T1000 (cell line): ENCODE measurements at places on chromosomes 7 and 10.

DNA sequence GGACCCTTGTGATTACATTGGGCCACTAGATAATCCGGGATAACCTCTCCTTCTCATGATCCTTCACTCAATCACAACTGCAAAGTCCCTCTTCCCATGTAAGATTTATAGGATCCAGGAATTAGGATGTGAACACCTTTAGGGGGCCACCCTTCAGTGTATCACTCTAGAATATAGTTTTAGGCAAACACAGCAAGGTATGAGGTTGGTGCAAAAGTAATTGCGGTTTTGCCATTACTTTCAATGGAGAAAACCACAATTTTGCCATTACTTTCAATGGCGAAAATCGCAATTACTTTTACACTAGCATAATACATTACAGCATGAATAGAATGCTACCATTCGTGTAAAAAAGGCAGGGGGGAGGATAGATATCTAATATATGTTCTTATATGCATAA, 104.0 kb downstream of the BAMBI start:
- no peak for DNase-seq

GRCh38 chr10:76051007-76051936, 619.8 kb downstream of the LRMDA start:
- DNase-seq = no peak

DNA sequence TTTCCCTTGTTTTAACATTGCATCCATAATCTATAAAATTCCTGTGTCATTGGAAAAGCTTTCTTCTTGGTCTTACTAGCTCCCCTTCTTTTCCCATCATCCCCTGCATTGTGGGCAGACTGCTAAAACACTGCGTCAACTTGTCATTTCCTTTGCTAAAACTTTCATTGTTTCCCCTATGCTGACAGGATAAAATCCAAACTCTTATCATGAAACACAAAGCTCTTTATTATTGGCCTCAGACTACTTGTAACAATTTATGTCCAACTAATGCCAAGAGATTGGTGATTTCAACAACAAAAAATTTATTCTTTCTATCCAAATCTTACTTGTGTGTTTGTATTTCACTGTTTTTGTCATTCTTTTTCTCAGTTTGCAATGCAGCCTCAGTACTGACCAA, 339.1 kb downstream of the HGF start:
- DNase-seq = no peak

DNA sequence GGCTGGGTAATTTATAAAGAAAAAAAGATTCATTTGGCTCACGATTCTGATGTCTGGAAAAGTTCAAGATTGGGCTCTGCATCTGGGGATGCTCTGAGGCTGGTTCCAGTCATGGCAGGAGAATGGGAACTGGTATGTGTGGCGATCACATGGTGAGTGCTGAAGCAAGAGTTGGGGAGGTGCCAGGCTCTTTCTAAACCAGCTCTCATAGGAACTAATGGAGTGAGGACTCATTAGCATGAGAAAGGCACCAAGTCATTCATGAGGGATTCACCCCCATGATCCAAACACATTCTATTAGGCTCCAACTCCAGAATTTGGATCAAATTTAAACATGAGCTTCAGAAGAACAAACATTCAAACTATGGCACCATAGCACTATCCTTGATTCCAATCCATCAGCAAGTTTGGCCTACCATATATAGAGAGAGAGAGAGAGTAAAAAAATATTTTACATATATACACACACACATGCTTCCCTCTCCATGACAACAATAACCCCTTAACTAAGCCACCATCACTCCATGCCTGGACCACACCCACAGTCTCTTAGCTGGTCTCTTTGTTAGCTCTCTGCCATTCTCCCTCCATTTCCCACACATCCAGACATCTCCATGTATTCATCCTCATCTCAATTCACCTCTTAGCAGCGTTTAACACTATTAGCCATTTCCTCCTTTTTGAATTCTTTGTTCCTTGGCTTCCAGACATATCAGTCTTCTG, 57.9 kb downstream of the NPY start:
- no peak for DNase-seq

DNA sequence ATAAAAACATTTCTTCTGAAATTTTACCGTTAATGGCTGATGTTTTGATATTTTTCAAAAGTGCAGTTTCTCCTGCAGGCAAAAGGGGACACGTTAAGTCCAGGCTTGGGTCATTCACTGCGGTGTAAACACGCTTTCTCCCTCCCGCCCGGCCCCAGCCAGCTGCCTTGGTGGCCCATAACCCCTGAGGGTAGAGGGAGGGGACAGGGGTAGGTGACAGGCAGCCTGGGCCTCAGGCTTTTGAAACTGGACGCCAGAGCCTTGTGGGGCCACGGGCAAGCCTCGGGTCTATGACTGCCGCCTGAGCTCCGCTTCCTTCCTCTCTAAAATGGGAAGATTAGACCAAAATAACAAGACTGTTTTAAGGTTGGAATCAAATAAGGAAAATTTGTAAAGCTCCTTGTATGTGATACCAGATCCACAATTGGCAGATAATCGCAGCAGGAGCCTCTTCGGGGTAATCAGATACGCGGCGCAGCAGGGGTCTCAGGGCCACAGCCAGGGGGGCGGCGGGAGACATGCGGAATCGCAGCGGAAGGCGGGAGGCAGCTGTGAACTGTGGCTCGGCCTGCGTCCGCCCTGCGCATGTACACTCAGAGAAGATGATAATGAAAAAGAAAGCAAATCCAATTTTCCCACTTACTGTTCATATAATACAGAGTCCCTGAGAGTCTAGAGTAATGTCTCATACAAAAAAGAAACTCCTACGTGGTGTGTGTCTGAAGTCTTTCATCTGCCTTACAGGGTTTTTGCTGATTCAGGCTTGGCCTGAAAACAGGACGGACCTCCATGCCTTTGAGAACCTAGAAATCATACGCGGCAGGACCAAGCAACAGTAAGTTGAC, 138.3 kb downstream of the EGFR start:
- no peak for DNase-seq

GRCh38 chr10:77887631-77888355, 38.8 kb downstream of the DLG5 start:
- no peak for DNase-seq

- DNase-seq = no peak
Observed at GRCh38 chr7:114414156-114415063, at the start of gene FOXP2. Gene FOXP2, plus strand, starts transcription at chr7:114414815. Its CDS starts 11,697 bp downstream, at chr7:114426512.

GRCh38 chr10:78934532-78934898, 134.3 kb upstream of the ZMIZ1 start:
- no peak for DNase-seq
